ENCODE measurements at places on chromosomes 1 and 21. TPM values are rescaled to one million over a fixed set of nuclear protein-coding genes. Genes with fewer than 3 reads are reported as not detected.

DNA sequence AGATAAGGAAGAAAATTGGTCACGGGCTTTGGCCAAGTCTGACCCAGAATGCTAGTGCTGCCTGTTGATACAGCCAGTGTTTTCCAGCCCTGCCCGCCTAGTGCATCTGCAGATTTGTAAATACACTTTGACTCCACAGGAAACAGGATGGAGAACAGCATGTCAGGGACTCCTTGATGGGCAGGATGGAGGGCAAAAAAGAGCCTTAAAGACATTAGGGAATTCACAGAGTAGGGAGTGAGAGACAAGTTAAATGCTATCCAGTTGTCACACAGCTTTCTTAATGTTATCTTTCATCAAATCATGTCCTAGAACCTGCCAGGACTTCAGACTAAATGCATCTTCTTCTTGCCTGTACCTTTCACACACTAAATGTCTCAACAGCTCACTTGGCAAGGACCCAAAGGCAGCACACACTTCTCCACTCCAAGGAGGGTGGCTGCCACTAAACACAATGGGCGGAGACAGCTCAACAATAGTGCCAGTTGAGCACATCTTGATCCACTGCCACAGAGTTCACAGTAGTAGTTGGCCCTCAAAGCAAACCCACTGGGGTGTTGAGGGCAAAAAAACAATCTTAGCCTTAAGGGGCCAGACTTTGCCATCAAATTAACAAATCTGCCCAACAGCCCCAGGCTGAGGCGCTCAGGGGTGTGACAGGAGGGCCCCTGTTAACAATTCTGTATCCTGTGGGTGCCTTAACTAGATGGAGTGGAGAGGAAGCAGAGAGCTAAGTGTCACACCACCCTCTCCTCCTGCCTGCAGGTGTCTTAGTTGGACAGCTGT lies 2.7 kb downstream of the HIVEP3 start:
- peak; percentile 65 for DNase-seq

- no peak for DNase-seq
Observed at GRCh38 chr1:222631611-222632208, 13.8 kb downstream of the MIA3 start.

DNA sequence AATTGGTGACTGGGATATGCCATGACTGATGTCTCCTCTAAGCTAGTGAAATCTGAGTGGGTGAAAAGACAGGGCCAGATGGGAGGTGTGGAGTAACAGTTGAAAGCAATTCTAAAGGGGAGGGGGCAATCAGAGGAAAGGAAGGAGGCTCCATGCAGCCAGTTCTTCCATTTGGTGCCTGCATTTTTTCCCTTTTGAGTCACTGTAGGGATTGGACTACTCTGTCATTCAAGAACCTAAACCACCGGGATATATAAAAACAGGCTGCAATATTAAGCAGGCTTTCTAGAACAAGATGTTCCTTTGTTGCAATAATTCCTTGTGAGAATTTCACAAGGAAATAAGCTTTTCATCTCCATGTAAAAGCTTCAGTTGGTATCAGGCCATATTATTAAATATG lies 18.3 kb downstream of the CLIC6 start:
- no peak for DNase-seq

DNA sequence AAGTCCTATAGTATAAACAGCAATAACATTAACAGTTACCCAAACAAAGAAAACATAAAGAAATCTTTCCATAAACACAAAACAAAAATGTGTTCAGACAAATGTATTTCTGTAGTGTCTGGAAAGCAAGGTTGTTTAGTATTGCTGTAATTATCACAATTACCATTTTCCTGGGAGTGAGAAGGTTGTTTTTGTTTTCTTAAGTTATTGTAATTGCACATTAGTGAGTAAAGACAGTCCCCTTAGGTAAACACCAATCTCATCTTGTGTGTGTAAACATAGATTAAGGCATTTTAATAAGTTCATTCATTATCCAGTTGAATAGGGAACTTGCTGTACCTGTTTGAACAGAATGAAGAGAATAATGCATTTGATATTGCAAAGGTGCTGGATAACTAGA lies 356.9 kb upstream of the ADGRL4 start:
- no peak for DNase-seq

- DNase-seq, result no peak
Observed at GRCh38 chr1:30466026-30466425, 257.4 kb downstream of the MATN1 start.

DNA sequence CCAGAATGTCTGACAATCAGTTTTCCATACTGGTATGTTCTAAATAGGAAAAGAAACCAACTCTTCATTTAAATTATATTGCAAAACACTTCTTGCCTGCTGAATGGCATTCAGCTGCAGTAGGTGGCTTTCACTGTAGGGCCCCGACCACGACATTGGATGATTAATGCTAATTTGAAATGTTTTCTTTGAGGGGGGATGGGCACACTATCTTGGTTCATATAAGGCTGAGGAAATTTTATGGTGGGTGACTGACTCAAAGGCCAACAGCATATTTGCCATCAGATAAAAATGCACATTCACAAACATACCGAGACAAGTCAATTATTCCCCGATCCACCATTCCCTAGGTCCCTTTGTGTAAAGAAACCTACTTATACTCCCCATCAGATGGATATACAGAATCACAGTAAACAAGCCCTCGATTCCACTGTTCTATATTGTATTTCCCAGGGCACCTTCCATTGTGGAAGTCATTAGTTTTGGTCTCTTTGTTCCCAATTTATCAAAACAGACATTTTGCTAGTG lies 464.2 kb upstream of the DAB1 start:
- DNase-seq, result peak; percentile 59

GRCh38 chr1:162530307-162530987 lies 31.1 kb upstream of the UAP1 start:
- DNase-seq, result no peak

DNA sequence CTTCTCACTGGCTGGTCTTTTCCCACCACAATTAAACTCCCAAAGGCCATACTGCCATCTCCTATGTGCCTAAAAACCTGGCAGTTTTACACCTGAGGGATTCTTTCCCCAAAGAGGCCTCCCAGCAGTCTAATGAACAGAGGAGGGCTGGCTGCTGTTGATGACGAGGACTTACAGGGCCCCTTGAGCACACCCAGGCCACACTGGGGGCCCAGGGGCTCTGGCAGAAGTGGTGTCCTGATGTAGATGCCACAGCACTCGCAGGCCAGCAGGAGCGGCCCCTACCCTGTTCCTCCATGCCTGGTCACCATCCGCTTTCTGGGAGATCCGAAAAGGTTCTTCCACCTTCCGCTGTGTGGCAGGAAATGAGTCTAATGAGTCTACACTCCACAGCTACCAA lies 24.2 kb downstream of the POFUT2 start:
- DNase-seq, result no peak

- peak; percentile 93 for DNase-seq
Observed at GRCh38 chr21:21200103-21200938, 202.1 kb downstream of the NCAM2 start.

- DNase-seq, result peak; percentile 52
Observed at GRCh38 chr1:2135441-2135841, 59.1 kb downstream of the FAAP20 start.

- no peak for DNase-seq
Observed at GRCh38 chr1:96464066-96464465, 257.5 kb upstream of the PTBP2 start.

DNA sequence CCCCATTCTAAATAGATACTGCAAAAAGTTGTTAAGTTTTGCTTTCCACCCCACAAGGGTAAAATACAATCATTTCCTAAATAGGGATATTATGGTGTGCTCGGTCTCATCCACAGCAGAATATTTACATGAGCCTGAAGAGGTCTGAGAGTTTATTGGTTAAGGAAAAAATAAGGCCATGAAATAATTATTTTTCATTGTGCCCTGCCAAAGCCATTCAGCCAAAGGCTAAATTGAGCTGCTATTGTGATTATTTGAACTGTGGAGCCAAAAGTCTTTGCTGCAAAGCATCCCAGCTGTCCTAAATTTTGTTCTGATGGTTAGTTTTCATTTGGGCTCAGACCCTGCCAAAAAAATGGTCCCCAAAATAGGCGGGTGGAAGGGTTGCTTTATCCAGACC lies 298.7 kb upstream of the ESRRG start:
- DNase-seq, result no peak

DNA sequence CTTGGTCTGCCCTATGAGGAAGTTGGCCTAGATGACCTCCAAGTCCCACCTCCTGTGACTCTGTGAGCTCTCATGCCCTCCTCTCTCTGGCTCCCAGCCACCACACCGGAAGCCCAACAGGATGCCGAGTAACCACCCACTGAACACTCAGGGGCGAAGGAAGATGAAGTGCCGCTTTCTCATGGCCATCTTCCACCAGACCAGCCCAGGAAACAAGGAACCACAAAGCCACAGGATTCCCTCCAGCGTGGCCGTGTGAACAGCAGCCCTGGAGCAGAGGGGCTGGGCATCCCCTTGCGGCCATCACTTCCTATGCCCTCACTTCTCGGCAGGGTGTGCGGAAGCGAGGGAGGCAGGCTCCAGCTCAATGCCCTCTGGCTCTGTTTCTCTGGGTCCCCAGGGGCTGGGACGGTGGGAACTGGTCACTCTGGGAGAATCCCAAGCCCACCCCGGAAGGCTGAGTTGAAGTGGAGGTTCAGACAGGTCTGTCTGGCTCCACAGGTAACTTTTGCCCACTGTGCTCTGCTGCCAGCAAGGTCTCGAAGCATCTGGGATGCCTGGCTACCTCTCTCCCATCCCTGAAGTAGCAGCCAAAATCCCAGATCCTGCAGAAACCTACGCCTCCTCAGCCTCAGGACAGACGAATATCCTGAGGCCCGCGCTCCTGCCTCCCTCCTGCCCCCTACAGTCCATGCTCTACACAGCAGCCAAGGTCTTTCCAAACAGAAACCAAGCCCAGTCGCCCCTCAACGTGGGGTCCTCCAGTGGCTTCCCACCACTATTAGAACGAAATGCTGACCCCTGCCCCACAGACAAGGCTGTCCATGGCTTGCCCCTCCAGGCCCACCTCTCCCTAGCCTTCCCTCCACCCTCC lies 44.2 kb upstream of the ECE1 start:
- peak; percentile 93 for DNase-seq

DNA sequence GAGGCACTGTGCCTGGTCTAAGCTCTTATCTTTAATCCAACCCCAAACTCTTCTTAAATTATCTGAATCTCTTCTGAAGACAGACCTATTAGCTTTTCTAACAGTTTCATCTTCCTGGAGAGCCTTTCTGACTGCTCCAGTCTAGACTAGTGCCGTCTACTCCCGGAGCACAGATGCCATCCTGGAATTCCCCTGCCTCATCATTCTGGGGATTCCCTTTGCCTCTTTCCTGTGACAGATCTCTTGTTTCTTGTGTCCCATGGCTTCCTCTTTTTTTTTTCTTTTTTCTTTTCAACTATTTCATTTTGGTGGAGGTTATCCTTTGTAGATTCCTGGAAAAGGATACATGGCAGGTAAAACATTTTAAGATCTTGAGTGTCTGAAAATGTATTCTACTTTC lies 11.7 kb downstream of the SEMA4A start:
- no peak for DNase-seq

- peak; percentile 2 for DNase-seq
Observed at GRCh38 chr21:18499761-18500376, 96.3 kb upstream of the TMPRSS15 start.

- DNase-seq, result peak; percentile 78
Observed at GRCh38 chr21:34974162-34974981, 74.7 kb downstream of the RUNX1 start.

- no peak for DNase-seq
Observed at GRCh38 chr21:31862078-31862477, 10.7 kb upstream of the HUNK start.

DNA sequence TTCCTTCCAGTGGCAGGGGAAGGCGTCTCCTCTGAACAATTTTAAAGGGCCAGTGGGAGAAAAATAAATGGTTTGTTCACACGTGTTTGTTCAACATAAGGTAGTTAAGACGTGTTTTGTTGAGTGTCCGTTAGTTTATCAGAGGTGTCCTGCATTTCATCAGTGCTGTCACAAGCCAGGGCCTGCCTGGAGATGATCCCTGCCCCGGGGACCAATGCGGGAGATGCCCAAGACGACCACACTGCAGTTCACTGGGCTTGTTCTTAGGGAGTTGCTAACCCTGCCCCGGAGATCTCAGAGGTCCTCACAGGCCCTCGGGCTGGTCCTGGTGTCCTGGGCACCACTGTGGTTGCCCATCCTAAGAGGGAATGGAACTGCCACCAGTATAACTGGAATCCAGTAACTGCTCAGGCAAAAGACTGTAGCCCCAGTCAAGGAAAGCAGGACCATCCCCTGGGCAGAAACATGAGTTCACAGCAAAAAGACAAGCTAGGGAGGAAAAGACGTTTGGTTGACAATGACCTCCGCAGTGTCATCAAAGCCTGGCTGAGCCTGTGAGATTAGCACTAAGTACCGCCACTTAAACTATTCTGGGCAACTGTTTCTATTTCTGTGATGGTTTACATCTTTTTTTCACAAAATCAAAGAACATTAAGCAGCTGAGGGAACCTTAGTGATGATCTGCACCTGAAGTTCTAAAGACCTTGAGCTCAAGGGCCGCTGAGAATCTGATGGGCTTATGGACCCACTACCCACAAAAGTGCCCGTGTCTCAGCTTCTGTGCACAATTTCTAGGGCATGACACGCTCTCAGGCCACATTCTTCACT lies 44.9 kb upstream of the LIN9 start:
- DNase-seq, result no peak

GRCh38 chr21:42724226-42724920 lies 71.0 kb downstream of the PDE9A start:
- DNase-seq, result peak; percentile 98

GRCh38 chr1:233620065-233620464 lies 6.2 kb downstream of the KCNK1 start:
- DNase-seq, result no peak

DNA sequence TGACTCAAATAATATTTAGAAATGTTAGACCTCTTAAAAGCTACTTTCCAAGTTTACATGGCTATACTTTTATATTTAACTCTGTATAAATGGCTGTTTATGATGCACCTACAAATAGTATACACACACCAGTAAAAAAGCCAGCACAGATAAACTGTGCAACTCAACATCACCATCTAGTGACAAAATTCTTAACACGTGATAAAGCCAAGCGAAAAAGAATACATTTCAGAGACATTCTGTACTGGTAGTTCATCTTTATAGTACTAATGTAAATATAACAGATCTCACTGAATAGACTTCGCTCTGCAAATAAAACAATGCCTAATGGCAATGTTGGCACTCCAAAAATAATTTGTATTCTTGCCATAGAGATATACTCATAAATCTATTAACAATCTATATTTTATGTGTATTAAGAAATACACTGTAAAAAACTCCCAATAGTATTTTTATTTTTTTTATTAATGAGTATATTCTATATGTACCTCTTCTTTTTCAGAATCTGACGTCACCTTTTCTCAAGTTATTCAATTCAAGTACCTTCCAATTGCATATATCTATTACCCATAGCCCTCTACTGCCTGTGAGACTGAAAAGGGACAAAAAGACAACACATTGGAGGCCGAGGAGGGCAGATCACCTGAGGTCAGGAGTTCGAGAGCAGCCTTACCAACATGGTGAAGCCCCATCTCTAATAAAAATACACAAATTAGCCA lies 100.2 kb downstream of the DPYD start:
- DNase-seq, result peak; percentile 40

- DNase-seq, result no peak
Observed at GRCh38 chr1:91699339-91699974, 186.5 kb downstream of the TGFBR3 start.

Gene DAB1
- total RNA-seq, result not detected

Gene RER1
- 82.7 TPM for total RNA-seq

Gene HEYL
- not detected for total RNA-seq

Gene PRKAB2
- 19.7 TPM for total RNA-seq

Gene ERG
- 0.15 TPM for total RNA-seq

Gene OR10T2
- total RNA-seq, result not detected

Gene FAM43B
- total RNA-seq, result not detected

Gene ATG4C
- total RNA-seq, result 8.9 TPM

Gene RAB25
- 43.9 TPM for total RNA-seq

Gene RGS16
- under 0.01 TPM for total RNA-seq

Gene CELF3
- total RNA-seq, result not detected

Gene LYSMD1
- total RNA-seq, result 5.8 TPM

All from renal cortical epithelial cell (primary cell).